OCI-LY7 (cell line): ENCODE measurements at places on chromosomes 4 and X.

DNA sequence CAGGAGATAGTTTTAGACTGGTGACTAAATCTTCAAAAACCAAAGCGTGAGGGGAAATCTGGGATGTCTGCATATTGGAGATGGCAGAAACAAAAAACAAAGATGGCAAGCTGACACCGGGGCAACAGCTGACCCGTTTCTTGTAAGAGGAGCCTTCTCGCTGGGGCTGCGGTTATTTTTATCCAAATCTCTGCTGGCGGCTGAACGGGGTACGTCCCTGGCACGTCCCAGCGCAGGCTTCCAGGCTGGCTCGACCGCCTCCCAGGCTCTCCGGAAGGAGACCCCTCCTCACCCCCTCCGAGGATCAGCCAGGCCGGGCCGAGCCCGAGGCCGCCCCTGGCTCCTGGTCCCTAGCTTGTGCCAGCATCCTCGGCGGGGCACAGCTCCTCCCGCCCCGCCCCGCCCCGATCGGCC lies 403 bp downstream of the SGCB start:
- DNase-seq, result peak; percentile 51

DNA sequence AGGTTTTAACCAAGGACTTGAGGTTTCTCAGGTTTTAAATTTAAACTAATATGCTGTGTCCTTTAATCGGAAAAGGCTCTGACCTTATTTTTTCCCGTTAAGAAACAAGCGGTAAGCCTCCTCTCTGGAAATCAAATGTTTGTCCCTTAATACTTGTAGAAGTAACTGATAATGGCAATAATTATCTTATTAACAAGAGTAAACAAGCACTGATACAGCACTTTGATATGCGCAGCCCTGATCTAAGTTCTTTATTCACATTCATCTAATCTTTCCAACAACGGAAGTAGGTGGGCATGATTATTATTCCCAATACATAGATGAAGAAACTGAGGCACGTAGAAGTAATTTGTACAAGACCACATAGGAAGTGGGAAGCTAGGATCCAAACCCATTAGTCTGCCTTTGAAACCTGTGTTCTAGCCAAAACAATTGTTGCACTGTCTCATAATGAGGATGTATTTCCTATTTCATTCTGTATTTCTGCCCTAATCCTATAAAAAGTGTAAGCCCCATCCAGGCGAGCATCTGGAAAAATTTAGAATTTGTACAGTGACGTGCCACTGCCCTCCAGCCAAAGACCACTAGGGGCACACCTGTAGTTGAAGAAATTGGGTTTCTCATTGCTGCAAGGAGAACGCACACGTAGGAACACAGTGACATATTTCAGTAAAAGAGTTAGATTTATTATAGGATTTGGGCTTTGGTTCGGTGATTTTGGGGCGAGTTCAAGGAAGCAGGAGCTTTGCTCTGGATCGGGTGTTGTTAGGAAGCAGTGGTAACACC lies 606 bp downstream of the CXorf58 start:
- DNase-seq, result peak; percentile 61

GRCh38 chr4:147587041-147587440 lies 30.2 kb upstream of the TMEM184C start:
- no peak for DNase-seq

- no peak for DNase-seq
These were observed 16.7 kb downstream of the BCOR start for GRCh38 chrX:40080894-40081678.

DNA sequence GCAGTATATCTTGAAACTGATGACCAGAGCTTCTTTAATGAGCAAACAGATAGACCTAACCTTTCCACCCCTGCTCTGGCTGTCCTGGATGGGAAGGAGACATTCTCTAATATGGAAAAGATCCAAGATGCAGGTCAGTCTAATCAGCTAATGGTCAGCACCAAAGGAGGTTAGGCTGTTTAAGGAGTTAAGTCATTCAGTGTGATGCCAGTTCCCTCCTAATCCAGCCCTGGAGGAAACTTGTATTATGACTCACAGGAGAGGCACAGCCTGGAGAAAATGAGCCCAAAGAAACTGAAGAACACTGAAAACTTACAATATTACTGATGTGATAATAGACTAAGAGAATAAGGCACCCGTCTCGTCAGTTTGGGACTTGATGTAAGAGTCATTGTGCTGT lies 323.0 kb downstream of the HNRNPD start:
- no peak for DNase-seq

DNA sequence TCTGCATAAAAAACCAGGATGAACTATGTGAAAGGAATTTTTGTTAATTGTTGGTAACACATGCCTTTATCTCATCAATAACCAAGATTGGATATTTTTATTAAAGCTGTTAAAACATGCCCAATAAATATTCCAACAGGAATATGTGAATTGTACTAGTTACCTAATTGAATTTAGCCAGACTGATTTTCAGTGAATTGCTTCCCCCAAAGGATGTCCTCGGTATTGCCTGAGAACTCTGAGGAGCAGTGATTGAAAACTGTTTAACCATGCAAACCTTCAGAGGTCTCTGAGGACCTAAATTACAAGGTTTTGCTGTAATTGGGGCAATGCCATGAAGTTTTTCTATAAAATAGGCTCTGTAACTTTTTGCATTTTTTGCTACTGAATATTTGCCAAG lies 66.6 kb downstream of the BLTP1 start:
- peak; percentile 2 for DNase-seq

- no peak for DNase-seq
These were observed 25.1 kb downstream of the UGT2B4 start for GRCh38 chr4:69470561-69470960.

GRCh38 chrX:64377753-64378152 lies 17.5 kb downstream of the MTMR8 start:
- DNase-seq, result no peak

GRCh38 chr4:113587156-113587555 lies 174.4 kb downstream of the CAMK2D start:
- no peak for DNase-seq

- no peak for DNase-seq
These were observed 215.5 kb upstream of the VEGFC start for GRCh38 chr4:177008071-177008835.

- no peak for DNase-seq
These were observed 343.8 kb downstream of the ARHGAP24 start for GRCh38 chr4:85818700-85819099.
